ENCODE measurements at places on chromosomes 7 and 10.

- DNase-seq = no peak
These were observed 139.4 kb downstream of the SEMA3C start for GRCh38 chr7:80779456-80779855.

DNA sequence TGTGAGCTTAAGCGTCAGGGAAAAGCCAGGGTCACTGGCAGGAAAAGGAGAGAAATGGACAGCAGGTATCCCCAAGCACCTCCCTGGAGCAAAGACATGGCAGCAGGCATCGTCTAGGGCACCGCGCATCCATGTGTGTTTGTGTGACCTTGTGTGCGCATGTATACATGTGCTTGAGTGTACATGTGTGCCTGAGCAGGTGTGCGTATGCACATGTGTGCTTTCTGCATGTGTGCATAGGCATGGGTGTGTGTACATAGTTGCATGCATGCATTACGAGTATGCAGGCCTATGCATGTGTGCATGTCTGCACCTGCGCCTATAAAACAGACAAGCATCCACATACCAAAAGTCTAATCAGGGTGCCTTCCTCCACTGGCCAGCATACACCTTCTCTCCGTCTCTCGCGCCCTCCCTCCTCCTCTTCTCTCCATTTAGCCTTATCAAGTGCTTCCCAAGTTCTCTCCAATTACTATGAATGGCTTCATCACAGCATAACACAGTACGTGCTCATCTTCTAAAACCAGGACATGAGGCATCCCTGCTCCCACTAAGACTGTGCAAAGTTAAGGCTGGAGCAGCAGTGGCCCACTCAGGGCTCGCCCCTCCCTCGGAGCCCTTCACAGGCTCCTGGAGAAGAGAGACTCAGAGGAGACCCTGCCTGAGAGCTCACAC lies 30.6 kb downstream of the RASGEF1A start:
- DNase-seq = no peak

DNA sequence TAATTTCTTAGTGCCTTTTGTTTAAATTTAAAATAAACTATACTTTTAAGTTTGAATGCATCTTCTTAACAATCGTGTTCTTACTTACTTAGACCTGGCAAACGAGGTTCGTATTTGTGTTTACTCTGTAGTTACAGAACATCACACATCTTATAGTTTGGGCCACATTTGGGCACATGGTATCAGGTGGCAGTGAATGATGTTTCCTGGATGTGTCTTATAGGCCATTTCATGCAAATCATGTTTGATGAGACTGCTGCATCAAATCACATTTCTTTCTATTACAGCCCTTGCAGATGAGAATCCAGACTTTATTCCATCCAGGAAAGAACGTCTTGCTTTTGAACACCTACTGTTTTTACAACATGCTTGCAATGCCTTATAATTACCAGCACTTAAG lies 78.5 kb downstream of the RBM33 start:
- DNase-seq = no peak

DNA sequence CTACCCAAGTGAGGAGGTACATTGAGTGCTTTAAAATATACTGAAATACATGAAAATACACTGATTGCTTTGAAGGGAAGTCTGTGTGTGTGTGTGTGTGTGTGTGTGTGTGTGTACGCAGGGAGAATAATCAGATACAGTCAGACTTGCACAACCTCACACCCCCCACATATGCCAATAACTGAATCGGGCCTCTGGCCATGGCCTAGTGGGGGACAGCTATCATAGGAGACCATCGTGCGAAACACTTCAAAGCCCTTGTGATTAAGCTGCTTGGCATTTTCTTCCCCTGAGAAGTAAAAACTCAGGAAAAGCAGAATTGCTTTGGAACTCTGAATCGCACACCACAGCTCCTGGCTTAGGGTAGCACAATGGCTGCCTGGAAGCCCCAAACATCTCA lies 135.1 kb downstream of the C10orf105 start:
- no peak for DNase-seq

DNA sequence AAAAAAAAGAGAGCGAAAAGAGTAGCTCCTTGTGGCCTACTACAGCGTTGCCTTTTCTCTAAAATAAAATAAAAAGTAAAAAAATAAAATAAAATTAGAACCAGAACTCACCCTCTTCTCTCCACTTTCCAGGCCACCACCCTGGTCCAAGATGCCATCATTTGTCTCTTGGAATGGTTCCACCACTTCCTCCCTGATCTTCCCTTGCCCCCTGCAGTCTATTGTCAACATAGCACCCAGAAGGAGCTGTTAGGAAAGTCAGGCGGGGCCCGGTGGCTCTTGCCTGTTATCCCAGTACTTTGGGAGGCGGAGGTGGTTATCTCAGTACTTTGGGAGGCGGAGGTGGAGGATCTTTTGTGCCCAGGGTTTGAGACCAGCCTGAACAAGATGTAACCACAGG lies 7.6 kb upstream of the GRID2IP start:
- DNase-seq = peak; percentile 89

- DNase-seq = no peak
These were observed 74.0 kb downstream of the PIP4K2A start for GRCh38 chr10:22640359-22640758.

GRCh38 chr10:101545898-101546297 lies 42.2 kb downstream of the POLL start:
- DNase-seq = no peak

GRCh38 chr7:120819861-120820260 lies 38.1 kb downstream of the TSPAN12 start:
- no peak for DNase-seq

Data from mesendoderm (in vitro differentiated cells).